HEK293T (cell line): ENCODE measurements at places on chromosomes 11 and 22.

GRCh38 chr22:46269564-46269963 is 1.8 kb downstream of the TTC38 start:
- DNase-seq: no peak

GRCh38 chr11:2863276-2863618 is 22.3 kb downstream of the CDKN1C start:
- no peak for DNase-seq

DNA sequence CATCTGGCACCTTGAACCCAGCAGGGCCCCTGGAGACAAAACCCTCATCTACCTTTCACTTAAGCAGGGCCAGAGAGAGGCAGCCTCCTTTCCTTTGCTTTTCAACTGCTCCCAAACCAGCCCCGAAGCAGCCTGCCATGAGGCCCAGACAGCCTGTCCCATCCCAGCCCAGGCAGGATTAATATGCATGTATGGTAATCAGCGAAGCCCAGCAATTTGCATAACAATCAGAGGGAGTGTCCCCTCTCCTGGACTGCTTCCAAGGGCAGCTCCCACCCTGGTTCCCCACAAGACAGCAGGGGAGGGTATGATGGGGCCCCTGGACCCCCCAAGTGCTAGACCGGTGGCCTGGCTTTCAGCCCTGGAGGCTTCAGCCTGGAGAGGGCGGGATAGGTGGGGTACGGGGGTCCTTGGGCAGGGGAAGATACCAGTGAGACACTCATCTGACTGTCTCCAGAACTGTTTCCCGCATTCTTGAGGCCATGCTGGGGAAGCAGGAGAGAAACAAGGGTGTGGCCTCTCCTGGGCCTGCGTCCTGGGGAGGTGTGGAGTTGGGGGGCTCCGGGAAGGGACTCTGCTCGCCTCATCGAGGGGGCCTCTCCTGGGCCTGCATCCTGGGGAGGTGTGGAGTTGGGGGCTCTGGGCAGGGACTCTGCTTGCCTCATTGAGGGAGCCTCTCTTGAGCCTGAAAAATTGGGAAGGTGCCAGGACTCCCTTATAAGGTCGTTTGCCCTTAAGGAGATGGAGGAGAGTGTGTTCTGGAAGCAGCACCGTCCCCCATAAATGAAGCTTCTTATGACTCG is 93.2 kb upstream of the PRR5 start:
- no peak for DNase-seq

DNA sequence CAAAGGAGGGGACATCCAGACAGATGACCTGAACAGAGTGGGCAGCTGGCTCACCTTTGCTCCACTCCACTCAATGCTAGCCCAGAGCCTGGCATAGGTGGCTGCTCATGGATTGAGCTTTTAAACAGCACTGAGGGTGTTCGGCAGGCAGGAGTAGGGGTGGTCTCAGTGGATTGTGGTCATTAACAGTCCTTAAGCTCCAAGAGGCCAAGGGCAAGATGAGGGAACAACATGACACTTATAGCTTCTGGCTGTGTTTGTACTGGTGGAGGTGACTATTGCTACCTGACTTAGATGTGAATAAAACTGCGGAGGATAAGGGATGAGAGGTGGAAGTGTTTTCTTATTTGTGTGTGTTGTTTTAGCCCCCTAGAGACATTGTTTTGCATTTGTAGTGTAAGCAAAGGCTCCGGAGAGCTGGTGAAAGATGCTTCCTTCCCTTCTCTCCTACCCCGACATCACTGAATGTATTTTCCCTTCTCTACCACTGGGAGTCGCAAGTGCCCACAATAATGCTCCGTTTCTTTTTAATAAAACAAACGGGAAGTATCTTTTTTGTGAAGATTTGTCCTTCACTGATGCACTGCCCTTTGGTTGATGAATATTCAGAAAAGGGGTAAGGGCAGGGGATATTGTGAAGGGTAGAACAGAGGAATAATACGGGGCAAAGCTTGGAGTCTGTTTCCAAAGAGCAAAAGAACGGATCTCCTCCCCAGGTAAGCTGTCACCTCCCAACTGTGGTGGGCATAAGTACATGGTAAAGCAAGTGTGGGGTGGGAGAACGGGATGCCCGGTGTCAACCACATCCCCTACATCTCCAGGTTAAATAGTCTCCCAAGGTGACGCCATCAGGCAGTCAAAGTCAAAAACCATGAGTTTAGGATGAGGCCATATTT is 27.5 kb upstream of the MTNR1B start:
- DNase-seq: peak; percentile 61

DNA sequence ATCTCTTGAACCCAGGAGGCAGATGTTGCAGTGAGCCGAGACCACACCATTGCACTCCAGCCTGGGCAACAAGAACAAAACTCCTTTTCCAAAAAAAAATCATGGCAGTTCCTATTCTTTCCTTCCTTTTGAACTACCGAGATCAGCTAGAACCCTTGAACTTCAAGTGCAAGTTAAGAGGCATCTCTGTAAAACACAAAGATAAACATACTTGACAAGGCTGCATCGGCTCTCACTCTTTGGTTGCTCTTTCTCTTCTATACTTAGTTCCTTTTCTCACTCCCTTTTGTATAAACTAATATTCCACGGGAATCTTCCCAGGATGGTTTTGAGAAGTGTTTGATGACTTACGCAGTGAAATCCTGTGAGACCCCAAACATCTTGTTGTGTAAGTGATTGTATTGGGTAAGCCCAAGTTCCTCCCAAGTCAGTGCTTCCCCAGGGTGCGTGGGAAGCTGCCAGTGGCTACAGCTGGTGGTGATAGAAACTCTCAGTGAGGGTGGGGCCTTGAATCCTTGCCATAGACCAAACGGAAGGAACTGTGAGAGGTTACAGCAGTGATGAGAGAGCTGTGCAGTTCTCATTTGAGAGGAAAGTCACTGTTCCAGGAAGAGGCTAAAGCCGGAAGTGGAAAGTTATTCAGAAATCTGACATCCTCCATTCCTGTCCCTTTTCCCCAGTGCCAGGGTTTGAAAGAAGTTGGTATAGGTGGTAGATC is 24.1 kb upstream of the CDC42EP2 start:
- no peak for DNase-seq

- peak; percentile 40 for DNase-seq
Observed at GRCh38 chr11:132099692-132100091, 729.3 kb downstream of the NTM start.

GRCh38 chr11:120184946-120185705 is 25.7 kb upstream of the OAF start:
- no peak for DNase-seq

- DNase-seq: no peak
Observed at GRCh38 chr22:48331266-48331665, 1496.4 kb downstream of the BRD1 start.

GRCh38 chr11:35003658-35004057 is 87.2 kb downstream of the PDHX start:
- no peak for DNase-seq
